ENCODE measurements at places on chromosomes 4 and X.

- DNase-seq = no peak
Observed at GRCh38 chrX:124239324-124239723, 93.1 kb upstream of the TEX13D start.

GRCh38 chr4:188822698-188823097 is 683.5 kb downstream of the TRIML1 start:
- DNase-seq = no peak

DNA sequence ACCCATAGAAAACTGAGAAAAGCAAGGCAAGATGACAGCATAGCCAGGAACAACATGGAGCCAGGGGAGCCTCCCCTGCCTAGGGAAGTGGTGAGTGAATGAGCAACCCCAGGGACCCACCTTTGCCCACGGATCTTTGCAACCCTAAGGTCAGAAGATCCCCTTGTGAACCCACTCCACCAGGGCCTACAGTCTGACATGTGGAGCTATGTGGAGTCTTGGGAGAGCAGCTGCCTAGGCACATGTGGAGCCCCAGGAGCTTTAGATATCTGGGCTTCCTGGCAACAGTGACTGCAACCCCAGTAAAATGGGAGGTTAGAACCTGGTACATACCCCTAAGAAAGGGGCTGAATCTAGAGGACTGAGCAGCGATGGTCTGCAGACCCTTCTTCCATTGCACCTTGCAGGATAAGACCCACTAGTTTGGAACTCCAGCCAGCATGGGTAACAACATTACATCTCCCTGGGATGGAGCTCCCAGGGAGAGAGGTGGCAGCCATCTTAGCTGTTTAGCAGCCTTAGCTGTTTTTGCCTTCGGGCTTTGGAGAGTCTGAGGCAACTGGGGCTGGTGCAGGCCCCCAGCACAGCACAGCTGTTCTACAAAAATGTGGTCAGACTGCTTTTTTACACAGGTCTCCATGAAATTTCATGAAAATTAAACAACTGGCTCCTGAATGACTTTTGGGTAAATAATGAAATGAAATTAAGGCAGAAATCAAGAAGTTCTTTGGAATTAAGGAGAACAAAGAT is 104.7 kb upstream of the TRIM2 start:
- DNase-seq = no peak

DNA sequence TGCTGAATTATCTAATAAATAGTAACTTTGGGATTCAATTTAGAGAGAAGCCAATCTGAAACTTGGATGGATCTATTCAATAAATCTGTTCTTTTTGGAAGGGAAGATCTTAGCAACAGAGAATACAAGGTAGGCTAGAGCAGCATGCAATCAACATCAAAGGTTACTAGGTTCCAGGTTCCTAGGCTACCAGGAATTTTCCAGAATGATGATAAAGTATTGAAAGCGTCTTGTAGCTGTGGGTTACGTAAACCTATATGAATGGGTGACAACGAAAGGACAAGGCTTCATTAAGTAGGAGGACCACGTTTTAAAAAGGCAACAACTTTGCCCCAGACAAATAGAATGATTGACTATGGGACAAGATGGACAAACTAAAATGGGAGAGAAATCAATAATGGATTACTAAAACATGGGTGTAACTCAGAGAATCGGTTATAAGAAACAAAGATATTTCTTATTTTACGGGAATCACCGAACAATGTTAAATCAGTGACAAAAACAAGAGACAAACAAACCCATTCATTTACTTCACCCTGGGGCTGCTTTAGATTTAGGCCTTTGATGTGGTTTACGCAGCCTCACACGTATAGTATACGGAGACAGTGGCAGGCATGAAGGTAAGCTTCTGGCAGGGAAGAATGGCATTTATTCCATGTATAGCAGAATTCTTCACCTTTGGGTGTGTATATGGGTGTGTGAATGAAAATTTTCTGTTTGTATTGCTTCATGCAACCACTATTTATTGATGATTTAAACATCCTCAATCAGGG is 732.6 kb upstream of the PABPC4L start:
- no peak for DNase-seq

DNA sequence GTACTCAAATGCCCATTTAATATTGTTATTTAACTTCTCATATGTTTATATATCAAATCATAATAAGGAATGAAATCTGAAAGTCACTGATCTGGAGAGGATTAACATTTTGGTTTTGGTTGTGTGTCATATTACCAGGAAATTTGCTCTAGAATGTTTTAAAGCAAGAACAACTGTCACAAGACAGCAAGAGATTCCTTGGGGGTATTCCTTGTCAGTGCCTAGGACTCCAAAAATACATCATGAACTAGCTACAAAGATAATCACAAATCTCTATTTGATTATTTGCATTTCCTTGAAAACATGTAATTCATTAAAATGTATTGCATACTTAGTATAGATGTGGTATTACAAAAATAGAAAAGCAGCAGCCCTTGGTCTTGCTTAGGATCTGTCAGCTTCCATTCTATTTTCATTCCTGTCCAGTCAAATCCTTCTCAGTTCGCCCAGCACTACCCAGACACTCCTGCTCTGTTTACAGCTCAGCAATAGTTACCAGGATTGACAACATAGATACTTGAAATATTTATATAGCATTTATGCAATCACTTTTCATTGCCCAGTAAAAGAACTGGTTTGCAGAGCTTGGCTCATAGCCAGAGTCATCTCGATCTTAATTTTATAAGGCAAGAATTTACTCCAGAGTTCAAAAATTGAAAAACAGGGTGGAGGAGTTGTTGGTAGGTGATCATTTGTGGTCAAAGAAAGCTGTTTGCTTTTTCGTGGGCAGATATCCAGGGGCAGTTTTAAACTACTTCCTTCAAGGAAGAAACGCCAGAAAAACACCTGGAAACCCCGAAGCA is 9.2 kb upstream of the BMP3 start:
- no peak for DNase-seq

- DNase-seq = no peak
Observed at GRCh38 chr4:114038762-114039387, 59.4 kb upstream of the ARSJ start.

- no peak for DNase-seq
Observed at GRCh38 chrX:129724754-129725153, 14.0 kb upstream of the XPNPEP2 start.

GRCh38 chr4:55175779-55176231 is 50.4 kb upstream of the KDR start:
- no peak for DNase-seq

DNA sequence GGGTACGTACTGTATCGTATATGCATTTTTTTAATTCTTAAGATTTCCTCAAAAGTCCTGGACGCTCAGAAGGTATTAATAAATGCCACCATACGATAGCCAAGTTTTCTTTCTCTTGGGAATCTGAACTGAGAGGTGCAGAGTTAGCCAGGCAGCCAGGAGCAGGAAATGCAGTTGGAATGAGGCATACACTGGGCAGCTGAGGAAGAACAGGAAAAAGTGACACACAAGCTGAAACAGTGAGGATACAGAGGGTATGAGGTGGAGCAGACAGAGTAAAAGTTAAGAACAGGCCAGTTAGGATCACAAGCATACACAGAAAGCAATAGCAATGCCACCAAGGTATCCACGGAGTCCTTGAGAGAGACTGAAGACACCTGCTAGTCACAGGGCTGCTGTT is 13.4 kb downstream of the UFSP2 start:
- no peak for DNase-seq

DNA sequence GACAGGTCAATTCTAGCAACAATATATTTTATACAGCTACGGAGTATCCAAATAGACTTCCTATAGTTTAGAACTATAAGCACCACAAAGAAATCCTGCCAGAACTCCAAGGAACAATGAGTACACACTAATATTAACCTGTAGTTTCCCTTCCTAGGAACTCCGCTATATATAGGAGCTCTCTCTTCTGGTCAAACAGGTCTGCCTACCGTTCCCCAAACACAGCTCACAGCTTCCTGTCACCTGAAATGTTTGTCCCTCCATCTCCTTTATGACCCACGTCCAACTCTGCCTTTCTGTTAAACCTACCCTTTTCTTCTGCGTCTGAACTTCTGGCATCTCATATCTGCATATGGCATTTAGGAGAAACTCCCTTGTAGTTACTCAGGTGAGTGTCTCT is 10.5 kb upstream of the GJB1 start:
- DNase-seq = no peak

- no peak for DNase-seq
Observed at GRCh38 chr4:38050560-38051350, 90.6 kb downstream of the PTTG2 start.

DNA sequence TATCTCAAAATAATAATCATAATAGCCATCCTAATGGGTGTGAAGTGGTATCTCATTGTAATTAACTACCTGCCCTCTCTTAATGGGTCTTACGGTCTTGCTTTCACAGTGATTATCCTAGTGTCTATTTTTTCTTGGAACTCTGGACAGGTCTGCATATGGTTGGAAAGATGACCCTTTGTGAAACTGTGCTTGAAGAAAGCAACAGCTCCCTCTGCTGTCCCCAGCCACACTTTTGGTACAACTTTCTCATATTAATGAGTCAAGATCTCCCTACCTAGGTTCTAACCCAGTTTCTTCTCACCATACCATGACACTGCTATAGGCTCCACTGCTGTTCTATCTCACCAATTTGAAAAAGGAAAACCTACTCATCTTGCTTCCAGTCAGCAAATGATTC is 2.4 kb downstream of the TFDP3 start:
- DNase-seq = no peak

- no peak for DNase-seq
Observed at GRCh38 chr4:13928214-13928613, 300.7 kb upstream of the BOD1L1 start.

DNA sequence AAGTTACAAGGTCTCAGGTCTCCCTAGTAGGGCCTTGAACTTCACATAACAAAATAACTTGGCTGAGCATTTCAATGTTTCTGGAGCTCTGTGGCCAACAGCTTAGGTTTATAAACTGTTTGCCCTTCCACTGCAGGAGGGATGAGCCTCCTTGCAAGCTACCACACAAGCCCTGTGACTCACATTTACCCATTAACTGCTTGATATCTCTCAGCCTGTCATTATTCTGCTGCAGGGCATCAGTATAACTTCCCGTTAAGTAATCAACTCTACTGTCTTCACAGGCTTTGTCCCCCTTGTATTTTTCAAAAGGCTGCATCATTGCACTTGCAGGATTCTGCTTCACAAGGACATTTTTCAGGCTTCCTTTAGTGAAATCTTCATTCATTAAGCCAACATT is 151.7 kb upstream of the CXCL13 start:
- no peak for DNase-seq

DNA sequence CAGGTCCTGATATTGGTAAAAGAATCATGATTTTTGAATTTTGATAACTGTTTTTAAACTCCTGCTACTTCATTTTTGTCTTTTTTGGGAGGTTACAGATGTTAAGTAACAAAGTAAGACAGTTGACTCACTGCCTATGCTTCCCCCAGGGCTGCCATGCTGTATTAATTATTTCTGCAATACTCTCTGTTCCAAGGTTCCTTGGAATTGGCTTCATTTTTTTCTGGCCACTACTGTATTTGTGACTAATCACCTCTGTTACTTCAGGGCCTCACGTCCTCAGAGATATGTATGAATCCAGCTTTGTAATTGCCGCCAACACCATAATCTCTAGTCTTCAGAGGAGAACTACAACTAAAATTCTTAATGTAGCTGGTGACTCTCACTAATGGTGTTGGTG is 1729.3 kb downstream of the C4orf33 start:
- DNase-seq = no peak

- DNase-seq = no peak
Observed at GRCh38 chrX:104318330-104319009, 63.7 kb upstream of the ESX1 start.

- no peak for DNase-seq
Observed at GRCh38 chr4:153257151-153257620, 52.9 kb downstream of the TRIM2 start.

DNA sequence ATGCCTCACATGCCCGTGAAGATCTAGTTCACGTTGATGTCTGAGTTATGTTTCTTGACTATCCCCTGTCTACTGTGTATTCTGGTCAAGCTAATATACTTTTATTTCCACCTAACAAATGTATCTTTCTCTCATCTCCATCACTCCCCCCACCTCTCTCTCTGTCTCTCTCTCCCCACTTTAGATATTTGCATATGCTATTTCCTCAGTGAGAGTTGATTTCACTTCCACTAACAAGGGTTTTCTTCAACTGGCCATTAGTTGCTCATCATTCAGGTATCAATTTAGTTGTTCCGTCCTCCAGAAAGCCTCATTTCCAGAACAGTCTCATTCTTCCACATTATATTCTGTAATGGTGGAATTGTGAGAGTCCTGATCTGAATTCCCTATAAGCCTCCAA is 1777.8 kb upstream of the TENM3 start:
- no peak for DNase-seq

DNA sequence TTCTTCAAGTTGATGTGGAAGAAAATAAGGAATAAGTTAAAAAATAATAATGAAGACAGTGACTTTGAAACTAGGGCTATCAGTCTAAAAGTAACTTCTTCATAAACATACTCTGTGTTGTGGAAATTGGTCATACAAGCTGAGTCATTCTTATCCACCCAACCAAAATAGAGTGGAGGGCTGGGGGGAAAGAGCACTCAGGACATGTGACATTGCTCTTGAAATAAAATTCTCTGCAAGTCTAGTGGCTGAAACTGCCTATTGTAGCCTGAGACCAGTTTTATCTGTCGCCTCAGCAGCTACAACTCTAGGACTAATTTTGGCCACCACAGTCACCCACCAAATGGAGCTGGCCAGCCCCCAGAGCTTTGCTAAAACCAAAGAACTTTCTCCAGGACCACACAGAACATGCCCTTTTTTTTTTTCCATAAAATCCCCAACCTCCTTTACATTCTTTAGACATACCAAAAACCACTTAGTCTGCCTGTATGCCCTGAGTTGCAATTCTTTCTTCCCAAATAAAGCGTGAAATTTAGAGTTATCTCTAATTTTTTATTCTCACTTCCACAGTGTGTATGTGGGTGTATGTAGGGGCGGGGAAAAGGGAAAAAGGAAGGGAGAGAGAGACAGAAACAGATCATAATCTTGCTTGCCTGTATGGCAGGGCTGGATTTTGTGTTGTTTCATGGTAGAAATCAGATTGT is 23.0 kb upstream of the SLC25A4 start:
- no peak for DNase-seq

DNA sequence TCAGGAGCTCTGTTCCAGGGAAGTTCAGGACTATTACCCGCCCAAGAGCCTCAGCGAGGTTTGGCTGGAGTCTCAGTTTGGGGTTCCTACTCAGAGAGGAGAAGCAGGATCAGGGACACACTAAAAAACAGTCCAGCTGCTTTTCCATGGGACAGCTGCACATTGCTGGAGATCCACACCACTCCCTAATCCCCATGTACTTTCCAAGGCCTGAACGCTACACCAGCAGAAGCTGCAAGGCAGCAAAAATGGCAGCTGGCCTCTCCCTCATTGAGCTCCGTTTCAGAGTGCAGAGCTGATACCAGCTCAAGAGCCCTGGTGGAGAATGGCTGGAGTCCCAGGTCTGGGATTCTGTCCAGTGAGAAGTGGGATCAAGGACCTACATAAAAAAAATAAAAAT is 551.2 kb upstream of the PABPC5 start:
- DNase-seq = no peak

- DNase-seq = no peak
Observed at GRCh38 chr4:3807822-3808496, 41.8 kb downstream of the ADRA2C start.

GRCh38 chr4:122728856-122729255 is 3.6 kb upstream of the BBS12 start:
- no peak for DNase-seq

GRCh38 chr4:165756836-165757235 is 116.2 kb upstream of the TLL1 start:
- no peak for DNase-seq

- no peak for DNase-seq
Observed at GRCh38 chr4:32775049-32775448, 2054.9 kb downstream of the PCDH7 start.

All from Right ventricle myocardium superior (tissue), 1 donor.